ENCODE measurements at places on chromosomes 16 and 17.
A peak's percentile ranks its signal among the peaks of the same experiment; 100 is the strongest.

DNA sequence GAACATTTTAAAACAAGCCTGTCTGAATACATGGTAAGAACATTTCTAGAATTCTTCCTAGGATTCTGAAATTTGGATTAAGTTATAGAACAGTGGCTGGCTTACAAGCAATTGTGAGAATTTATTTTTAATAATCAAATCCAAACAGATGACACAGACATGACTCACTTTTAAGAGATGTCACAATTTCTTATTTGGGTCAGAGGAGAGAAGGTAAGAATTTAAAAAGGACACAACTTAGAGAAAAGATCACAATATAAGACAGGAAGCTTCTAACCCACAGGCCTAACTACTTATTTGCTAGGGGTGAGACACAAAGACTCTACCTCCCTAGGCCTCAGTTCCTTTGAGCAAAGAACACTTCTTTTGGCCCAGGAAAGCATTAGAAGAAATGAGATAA, 32.7 kb downstream of the ZZEF1 start:
- DNase-seq: no peak

DNA sequence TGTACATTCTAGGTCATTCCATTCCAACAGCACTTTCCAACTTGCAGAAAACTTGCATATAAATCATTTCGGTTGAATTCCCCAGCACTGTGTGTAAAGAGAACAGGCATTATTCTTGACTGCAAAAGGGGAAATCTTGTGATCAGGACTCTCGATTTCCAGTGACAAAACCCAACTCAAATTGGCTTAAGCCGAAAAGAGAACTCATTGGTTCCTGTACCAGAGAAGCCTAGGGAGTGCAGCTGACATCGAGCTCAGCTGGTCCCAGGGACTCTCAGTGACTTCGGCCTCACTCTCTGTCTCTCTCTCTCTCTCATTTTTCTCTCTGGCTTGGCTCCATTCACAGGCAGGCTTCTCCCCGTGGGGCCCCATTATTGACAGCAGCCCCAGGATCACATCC, 30.7 kb downstream of the CD300LF start:
- no peak for DNase-seq

DNA sequence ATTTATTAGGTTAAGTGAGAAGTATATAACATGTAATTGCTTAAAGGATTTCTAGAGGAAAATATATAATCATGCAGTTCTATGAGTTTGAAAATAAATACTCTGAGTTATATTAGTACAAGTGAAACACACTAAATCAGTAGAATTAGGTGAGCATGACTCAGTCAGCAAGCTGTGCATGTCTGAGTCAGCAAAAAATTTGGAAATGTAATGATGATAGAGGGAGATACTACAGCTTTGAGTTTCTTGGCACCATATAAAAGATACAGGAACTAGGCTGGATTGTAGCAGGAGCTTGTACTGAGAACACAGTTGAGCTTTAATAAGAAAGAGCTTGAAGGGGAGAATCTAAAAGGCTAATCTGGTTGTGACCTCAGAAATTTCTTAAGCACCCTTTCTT, 1224.6 kb downstream of the CDH8 start:
- no peak for DNase-seq

DNA sequence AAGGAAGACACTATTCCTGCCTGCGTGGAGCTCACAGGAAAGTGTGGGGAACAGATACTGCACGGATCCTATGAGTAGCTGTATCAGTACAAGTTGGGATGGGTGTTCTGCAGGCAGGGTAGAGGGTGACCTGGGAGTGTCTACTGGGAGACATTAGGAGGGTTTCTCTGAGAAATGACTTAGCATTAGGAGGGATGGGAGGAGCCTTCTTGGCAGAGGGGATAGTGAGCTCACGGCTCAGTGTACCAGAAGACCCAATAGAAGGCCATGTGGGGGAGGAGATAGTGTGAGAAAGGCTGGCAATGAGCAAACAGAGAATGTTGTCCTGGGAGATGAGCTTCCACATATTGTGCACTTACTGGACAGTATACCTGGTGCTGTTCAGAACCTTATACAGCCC, 109.1 kb downstream of the MSI2 start:
- no peak for DNase-seq

DNA sequence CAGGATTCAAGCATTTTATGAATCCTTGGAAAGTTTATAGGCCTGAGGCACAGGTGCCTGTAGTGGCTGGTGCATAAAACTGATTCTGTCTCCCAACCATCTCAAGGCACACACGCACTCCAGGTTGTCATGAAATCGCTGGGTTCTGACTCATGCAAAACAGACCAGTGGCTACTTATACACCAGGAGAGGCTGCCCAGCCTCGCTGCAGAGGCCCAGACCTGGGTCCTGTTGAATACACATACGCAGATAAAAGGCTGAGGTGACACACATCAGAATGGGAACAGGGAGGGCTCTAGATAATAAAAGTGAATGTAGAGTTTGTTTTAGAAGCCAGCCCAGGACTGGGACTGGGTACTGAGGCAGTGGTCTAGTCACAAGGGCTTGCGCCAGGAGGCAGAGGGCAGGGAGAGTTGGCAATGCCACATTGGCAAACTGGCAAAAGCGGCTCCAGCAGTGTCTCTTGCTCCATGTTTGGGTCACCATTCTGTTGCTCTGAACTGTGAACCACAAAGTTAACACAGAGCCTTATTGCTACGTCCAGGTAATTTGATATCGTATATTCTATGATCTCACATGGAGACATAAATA, 13.6 kb downstream of the OR1D5 start:
- DNase-seq: no peak

- DNase-seq: no peak
These were observed 185.1 kb downstream of the CDK5R1 start for GRCh38 chr17:32671896-32672295.

- DNase-seq: no peak
These were observed 7.8 kb upstream of the RHOT2 start for GRCh38 chr16:660132-660458.

DNA sequence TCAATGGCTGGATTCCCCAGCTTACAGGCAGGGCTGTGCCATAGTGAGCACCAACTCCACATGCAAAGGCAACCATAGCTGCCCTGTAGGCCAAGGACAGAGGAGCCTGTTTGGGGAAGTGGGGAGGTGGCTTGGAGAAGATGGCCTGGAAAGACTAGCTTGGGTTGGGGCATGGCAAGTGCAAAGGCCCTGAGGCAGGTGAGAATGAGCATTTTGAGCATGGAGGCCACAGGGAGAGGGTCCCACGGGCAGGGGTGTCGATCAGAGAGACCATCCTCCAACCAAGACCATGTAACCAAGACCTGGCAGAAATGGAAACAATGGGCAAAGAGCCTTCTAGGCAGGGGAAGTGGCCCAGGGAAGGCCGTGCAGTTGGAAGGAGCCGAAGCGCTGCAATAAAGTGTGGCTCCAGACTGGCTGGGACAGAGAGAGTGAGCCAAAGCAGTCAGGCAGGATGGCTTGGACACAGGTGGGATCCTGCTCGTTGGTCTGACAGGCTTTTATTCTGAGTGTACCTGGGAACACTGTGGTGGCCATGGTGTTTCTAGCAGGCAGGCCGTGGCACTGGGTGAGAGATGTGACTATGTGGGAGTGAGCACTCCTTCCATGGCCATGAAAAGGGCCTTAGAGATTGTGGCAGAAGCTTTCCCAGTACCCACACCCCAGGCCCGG, 24.8 kb upstream of the MPRIP start:
- no peak for DNase-seq

DNA sequence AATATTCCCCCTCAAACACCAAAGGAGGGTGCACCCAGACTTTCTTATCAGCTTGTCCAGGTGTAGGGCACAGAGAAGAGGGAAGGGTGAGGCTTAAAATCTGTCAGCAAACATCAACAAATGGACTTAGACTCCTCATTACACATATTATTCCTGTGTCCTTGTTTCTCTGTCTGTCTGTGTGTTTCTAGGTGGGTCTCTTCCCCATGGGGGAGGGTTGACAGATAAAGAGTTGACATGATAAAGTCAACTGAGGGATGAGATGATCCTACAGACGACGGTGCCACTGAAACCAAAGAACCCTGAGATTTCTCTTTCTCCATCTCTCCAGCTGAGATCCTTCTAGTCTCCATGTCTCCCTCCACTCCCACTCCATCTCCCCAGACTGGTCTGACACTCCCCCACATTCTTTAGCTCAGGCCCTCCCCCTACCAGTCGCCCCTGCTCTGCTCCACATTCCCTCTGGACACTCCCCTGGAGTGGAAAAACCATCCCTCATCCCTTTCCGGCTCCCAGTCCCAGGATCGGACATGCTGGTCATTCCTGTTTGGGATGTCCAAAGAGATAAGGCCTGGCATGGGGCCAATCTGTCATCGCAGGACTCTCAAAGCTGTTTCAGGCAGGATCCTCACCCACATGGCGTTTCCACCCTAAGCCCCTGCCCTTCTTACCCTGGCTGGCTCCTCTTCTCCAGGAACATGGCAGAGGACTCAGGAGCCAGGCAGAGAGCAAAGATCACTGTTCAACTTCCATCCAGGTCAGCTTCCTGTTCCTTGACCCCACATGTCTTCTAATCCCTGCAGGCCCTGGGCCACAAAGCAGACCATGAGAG, 2.9 kb upstream of the ITGA3 start:
- no peak for DNase-seq

DNA sequence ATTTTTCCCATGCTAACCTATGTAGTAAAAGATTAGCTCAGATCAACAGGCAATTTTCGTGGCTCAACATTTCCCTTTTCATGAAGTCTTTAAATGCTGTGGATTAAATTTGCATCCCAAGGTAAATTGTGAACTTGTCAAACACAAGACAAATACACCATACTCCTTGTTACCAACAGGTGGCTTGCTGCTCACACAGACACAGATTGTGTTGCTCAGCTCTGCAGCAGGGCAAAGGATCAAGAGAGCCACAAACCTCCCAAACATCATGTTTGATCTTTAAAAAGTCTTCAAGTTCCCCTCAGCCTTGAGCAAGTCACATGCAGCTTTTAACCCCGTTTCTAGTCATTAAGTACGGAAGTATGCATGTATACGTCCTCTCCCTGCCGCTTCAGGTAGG, 119.6 kb upstream of the CNTNAP4 start:
- no peak for DNase-seq

DNA sequence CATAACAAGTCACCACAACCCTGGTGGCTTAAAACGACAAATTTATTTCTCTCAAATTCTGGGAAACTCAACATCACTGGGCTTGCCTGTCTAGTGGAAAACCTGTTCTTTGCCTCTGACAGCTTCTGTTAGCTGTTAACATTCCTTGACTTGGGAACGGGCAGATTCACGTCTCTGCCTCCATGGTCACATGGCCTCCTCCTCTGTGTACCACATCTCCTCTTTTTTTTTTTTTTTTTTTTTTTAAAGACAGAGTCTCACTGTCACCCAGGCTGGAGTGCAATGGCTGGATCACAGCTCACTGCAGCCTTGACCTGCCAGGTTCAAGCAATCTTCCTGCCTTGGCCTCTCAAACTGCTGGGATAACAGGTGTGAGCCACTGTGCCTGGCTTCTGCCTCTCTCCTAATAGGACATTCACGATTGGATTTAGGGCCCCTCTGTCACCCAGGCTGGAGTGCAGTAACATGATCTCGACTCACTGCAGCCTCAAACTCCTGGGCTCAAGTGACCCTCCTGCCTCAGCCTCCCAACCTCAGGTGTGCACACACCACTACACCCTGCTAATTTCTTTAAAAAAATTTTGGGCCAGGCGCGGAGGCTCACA, 11.7 kb upstream of the LLGL1 start:
- no peak for DNase-seq

DNA sequence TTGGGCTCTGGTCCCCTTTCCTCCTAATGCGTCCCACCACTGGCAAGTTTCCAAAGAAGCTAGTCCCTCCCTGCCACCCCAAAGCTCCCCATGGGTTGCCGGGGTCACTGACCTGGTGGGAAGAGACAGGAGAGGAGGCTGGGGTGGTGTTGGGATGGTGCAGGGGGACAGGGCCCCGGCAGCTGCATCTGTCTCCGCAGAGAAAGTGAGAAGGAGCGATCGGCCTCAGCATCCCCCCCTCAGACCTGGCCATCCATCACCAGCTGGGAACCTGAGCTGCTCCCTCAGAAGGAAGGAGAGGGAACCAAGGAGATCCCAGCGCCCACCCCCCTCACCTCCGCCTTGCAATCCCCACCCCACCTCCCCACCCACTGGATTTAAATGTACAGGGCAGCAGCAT, 3.3 kb downstream of the ETV4 start:
- DNase-seq: no peak

GRCh38 chr16:71493213-71493612, 4.1 kb upstream of the ZNF19 start:
- DNase-seq: no peak

GRCh38 chr16:85262558-85263238, 150.4 kb upstream of the CIBAR2 start:
- DNase-seq: no peak

DNA sequence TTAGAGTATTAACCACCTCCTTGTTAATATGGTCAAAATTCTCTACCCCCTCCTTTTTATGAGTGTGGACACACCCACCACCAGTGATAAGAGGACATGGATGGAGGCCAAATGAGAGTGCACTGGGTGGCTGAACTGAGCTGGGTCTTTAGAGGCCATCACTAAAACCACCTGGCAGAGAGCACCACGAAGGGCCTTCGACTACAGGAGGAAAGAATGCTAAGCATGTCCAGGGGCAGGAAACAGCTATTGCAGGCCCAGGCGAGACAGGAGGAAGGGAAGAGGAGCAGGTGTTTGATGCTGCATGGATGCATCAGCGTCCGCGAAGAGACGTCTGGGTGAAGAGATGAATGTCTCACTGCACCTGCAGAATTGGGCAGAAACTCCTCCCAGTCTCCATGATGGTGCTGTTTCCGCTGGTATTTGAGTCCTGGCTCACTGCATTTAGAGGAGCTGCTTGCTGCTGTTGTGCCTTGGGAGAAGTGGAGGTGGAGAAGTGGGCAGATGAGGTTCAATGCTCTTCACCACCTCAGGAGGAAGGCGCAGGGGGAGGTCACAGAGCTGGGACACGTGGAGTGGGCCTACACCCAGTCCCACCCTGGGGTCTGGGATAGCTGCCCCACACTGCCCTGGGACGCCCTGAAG, 33.2 kb downstream of the SPHK1 start:
- no peak for DNase-seq

- DNase-seq: no peak
These were observed 592 bp upstream of the NUFIP2 start for GRCh38 chr17:29294580-29294900.

- peak; percentile 55 for DNase-seq
These were observed 80.3 kb upstream of the GOT2 start for GRCh38 chr16:58814348-58814801.

All from activated naive CD4-positive, alpha-beta T cell treated with anti-CD3 and anti-CD28 coated beads for 36 hours (primary cell).